ENCODE measurements at places on chromosomes 2 and 18.

DNA sequence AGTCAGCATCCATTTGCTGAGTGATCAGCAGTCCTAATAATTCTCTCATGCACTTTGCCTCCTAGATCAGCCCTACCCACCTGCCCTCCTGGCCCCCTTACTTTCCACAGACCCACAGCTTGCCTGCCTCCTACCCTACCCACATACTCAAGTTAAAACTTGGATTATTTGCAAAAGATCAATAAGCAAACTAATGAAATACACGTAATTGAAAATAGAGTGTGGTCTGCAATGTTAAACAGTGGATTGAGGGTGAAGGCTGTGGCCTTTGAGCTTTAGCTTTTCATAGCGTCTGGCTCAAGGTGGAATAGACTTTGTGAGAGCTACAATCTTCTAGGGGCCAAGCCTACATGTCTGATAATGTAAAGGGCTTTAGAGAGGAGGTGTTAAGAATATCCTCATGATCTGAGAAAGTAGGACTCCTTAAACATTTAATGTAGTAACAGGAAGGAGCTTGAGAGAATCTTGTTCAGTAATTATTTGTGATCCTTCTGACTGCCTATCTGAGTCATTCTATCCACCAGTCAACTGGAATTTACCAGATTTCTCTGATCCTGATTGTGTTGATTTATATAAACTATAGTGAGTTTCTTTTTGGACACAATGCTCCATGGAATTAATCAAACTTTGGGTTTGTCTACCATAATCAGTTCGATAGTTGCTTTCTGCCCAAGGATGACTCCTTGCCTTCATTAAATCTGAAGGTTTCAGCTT is 310.0 kb downstream of the HRH4 start:
- DNase-seq = no peak

DNA sequence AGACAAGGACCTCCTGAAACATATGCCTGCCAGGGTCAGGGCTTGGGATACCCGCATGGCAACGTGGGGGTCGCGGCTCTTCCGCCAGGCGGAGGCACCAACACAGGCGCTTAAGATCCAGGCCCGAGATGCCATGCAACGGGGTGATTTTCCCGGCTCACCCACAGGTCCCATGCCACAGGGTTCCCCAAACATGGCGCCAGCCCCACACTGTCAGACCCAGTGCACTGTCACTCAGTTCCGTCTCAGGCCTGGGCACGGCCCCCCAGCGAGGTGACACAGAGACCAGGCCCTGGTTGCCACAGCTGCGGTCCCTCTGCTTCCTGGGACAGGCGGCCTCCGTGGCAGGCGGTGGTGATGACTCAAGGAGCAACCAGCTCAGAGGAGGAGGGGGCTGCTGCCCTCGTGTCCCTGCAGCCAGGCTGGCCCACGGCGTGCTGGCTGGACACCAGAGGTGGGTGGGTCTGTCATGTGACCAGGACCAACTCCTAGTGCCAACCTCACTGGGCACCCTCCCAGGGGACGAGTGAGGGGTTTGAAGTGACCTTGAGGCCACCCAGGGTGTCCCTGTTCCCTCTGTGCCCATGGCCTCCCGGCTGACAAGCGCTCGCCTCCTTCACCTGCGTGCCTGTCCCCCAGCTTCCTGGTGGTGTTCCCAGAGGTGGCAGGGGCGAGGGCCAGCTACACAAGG is 4.9 kb downstream of the PDCD1 start:
- no peak for DNase-seq

- DNase-seq = no peak
Measured at GRCh38 chr2:23546913-23547312, 161.9 kb downstream of the KLHL29 start.

- DNase-seq = no peak
Measured at GRCh38 chr2:170229125-170229524, 51.2 kb downstream of the MYO3B start.

- no peak for DNase-seq
Measured at GRCh38 chr2:119853777-119854399, 94.2 kb downstream of the PTPN4 start.

DNA sequence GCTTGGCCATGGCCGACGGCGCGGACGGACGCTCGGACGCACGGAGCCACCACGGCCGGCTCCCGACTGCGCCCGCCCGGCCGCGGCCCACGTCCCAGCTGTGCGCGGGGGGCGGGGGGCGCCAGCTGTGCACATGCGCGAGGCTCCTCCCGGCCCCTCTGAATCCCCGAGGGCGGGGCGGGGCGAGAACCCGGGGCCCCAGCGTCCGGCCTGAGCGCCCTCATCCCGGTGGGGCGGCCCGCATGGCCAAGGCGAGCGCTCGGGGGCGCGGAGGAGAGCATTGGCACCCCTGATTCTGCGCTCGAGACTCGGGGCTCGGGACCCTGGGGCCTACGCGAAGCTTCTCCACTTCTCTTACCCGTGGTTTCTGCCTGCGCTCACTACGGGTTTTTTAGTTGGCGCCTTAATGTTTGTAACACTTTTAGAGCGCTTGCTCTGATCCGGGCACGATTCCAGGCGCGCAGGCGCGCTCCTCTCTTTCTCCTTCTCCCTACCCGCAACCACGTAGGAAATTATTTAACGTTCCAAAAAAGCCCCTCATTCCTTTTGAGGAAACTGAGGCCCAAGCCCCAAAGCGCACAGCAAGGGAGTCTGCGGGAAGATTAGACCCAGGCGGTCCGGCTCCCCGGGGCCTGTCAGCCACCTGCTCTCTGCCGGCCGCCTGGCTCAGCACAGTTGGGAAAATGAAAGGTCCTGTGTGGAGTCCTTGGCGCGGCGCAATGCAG is at the start of gene PXDN:
Gene PXDN, minus strand, starts transcription at position 70 of the 725 bp plus-strand sequence. Its CDS starts 60 bp downstream, at position 10.
- no peak for DNase-seq

GRCh38 chr2:138997346-138997745 is 217.2 kb upstream of the NXPH2 start:
- no peak for DNase-seq

DNA sequence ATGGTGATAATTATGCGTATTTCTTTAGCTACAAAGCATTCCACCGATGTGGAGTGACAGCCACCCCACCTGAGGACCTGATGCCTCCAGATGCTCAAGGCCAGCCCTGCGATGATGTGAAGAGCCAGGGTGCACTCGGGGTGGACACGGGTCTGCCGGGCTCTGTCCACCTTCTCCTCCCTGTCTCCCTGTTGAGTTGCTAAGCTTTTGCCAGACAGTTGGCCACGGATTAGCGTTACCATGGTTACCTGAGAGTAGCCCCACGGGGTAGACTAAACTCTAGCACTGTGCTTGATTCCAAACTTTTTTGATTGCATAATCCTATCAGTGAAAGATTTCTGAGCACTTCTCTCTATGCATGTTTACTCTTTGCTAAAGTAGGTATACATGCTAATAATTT is 86.2 kb downstream of the SMIM21 start:
- DNase-seq = no peak

GRCh38 chr2:160096409-160096808 is 34.0 kb upstream of the PLA2R1 start:
- no peak for DNase-seq

DNA sequence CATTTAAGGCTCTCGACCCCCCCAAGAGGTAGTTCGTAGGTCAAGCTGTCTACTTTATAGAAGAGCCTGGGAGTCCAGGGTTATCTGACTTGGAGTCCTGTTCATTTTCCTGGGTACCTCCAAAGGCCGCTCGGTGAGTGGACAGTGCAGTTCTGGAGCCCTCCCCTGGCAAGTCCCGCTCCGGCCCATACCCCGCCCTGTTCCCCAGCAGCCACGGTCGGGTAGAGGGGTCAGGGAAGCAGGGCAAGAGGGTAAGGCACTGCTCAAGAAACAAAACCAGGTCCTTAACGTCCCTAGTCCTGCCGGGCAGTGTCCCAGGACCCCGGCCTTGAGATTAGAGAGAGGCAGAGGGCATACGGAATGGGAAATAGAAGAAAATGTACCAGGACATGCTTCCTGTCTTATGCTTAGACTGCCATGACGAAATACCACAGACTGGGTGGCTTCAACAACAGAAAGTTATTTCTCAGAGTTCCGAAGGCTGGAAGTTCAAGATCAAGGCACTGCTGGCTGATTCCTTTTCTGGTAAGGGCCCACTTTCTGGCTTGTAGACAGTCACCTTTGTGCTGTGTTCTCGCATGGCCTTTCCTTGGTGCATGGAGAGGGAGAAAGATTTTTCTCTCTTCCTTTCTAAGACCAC is 5.4 kb upstream of the HPCAL1 start:
- no peak for DNase-seq

DNA sequence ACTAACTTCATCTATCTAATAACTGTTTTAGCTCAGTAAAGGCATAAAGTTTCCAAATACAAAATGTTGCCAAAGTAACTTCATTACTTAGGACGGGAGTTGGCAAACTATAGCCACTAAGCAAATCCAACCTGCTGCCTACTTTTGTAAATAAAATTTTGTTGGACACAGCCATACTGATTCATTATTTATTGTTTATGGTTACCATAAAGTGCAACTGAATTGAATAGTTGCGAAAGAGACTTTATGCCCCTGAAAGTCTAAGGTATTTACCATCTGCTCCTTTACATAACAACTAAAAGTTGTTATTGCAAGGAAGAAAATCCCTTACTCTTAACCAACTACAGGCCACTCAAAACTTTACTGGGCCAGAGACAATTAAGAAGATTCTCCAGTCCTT is 256.7 kb upstream of the RBBP8 start:
- no peak for DNase-seq

- DNase-seq = no peak
Measured at GRCh38 chr2:3462493-3463104, 56.7 kb downstream of the ADI1 start.

DNA sequence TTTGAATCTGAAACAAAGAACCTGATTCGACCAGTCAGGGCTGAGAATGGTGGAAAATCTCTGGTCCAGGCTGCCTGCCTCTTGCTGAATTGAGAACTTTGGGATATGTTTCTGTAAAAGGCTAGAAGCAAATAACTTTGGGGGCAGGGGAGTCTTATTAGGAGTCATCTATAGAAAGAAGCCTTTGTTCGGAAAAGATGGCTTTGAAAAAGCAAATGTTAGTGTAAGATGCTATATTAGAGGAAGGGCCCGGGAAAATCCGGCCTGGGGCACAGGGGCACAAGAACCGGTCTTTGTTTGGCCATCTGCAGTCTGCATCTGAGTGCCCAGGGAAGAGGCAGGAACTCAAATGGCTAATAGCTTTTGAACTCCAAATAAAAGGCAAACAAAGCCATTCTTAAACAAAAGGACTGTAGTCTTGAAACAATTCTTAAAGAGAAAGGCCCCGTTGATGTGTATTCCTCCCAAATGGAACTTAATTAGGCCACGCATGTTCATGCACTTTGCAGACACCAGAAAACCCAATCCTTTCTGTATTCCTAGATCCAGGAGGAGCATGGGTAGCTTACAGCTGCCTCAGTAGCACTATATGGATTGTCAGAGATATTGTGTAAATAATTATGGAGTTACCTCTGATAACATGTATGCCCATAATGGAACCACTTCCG is 180.0 kb upstream of the ARL4C start:
- no peak for DNase-seq

- no peak for DNase-seq
Measured at GRCh38 chr2:134029418-134029817, 224.5 kb upstream of the MGAT5 start.

DNA sequence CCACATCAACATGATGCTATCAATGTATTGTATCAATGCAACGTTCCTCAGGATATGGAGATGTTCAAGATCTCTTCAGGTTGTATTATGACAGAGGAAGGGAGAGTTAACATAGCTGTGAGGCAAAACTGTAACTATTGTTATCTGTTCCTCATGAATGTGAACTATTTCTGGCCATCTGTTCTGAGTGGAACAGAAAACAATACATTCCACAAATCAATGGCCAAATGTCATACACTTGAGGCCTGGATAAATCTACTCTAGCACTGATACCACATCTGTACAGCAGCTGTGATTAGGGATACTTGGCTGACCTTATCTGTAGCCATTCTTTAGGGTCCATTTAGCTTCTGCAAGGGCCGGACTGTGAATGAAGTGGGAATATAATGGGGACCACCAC is 447.9 kb downstream of the IRS1 start:
- DNase-seq = no peak

GRCh38 chr2:108385411-108386071 is 7.8 kb downstream of the SULT1C4 start:
- DNase-seq = no peak

GRCh38 chr2:71285706-71286105 is 45.9 kb upstream of the ZNF638 start:
- no peak for DNase-seq

- DNase-seq = no peak
Measured at GRCh38 chr2:105635564-105635963, 109.1 kb upstream of the NCK2 start.

GRCh38 chr2:230208576-230208975 is 11.2 kb downstream of the SP110 start:
- no peak for DNase-seq

DNA sequence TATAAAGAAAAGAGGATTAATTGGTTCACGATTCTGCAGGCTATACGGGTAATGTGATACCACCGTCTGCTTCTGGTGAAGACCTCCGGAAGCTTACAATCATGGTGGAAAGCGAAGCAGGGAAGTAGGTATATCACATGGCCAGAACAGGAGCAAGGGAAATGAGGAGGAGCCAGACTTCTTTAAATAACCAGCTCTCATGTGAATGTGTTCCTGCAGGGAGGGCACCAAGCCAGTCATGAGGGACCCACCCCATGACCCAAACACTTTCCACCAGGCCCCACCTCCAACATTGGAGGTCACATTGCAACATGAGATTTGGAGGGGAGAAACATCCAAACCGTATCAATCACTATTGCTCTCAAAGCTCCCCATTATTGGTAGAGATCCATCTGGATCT is 61.8 kb downstream of the EFEMP1 start:
- DNase-seq = no peak

- no peak for DNase-seq
Measured at GRCh38 chr2:3683748-3684454, 19.5 kb upstream of the DCDC2C start.

GRCh38 chr2:104340879-104341828 is 512.8 kb upstream of the POU3F3 start:
- DNase-seq = no peak

DNA sequence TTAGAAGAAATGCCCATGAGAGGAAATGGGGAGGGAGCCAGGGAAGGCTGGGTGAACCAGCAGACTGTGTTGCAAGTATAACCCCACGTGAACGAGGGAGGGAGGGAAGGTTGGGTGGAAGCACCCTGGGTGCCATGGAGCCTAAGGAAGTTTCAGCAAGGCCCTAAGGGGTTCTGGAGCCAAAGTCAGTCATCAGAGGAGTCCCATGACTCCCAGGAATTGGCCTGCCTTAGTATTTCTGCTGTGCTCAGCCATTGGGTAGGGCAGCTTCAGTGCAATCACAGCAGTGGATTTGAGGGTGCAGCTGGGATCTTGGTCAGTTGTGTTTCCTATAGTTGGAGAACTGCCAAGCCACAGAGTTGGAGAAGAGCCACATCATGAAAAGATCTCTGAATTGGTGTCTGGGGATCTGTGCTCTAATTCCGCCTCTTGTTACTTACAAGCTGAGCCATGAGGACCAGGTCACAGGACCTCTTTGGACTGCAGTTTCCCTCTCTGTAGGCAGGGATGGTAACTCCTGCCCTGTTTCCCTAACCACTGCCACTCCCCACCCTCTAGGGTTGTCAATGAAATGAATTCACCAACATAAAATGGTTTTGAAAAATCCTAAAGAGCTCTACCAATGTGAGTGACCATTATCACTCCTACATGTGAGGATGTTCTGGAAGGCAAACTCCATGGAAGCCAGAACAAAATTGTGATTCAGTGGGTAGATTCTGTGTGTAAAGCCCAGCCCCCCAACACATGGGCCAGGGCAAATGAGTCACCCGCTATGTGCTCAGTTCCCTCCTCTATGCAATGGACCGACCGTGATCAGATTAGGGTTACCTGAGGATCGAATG is 108.9 kb downstream of the CLIP4 start:
- DNase-seq = no peak

GRCh38 chr18:55228191-55228590 is 268.9 kb upstream of the CCDC68 start:
- DNase-seq = no peak

GRCh38 chr18:26386002-26386401 is 159.8 kb downstream of the TAF4B start:
- no peak for DNase-seq
